ENCODE measurements at places on chromosomes 5 and 9. TPM values are rescaled to one million over a fixed set of nuclear protein-coding genes. Genes with fewer than 3 reads are reported as not detected.

The DIRAS2 gene
- total RNA-seq, result not detected

DNA sequence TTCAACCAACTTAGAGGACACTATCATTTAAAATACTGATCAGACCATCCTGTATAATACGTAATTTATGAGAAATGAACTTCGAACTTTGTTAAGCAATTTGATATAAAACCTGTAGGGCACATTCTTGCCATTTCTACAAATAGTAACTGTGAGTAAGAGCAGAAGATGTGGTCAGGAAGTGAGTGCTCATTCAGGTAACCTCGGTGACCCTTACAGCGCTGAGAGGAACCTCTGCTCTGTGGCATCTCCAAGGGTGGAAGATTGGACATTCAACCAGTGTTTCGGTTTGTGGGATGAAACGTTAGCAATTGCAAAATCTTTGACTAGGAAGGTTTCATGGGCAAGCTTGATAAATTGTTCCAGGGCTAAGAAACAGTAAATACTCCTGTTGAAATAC is 194.8 kb upstream of the IRX2 start:
- no peaks in the 10 kb centered on the region for H3K27me3 ChIP-seq
- H3K4me1 ChIP-seq, result no peaks in the 10 kb centered on the region
- no peak overlapping the region for H3K4me3 ChIP-seq
- no peak overlapping the region for H3K27ac ChIP-seq
- no peak for DNase-seq
- H3K36me3 ChIP-seq, result no peaks in the 10 kb centered on the region

- peaks cover 69% of the 10 kb centered on the region for H3K36me3 ChIP-seq
- DNase-seq, result no peak
- H3K27ac ChIP-seq, result no peak overlapping the region
- H3K4me3 ChIP-seq, result no peak overlapping the region
Observed at GRCh38 chr9:2041736-2042135, 26.6 kb downstream of the SMARCA2 start.

The PRSS3 gene
- not detected for total RNA-seq

The C9orf153 gene
- 0.66 TPM for total RNA-seq

DNA sequence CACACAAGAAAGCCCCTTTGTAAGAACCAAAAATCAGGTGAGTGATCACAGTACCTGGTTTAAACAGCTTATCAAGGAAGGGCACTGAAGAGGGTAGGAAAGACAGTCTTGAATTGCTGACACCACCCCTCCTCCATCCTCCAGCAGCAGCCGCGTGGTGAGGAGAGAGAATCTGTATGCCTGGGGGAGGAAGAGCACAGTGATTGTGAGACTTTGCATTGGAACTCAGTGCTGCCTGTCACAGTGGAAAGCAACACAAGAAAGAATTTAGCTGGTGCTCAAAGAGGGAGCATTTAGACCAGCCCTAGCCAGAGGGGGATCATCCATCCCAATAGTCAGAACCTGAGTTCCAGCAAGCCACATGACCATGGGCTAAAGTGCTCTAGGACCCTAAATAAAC is 11.6 kb upstream of the STX17 start:
- no peaks in the 10 kb centered on the region for H3K36me3 ChIP-seq
- H3K27me3 ChIP-seq, result peaks cover 2% of the 10 kb centered on the region
- H3K4me1 ChIP-seq, result no peaks in the 10 kb centered on the region
- DNase-seq, result no peak
- no peak overlapping the region for H3K4me3 ChIP-seq

The KLHL9 gene
- 11.9 TPM for total RNA-seq

DNA sequence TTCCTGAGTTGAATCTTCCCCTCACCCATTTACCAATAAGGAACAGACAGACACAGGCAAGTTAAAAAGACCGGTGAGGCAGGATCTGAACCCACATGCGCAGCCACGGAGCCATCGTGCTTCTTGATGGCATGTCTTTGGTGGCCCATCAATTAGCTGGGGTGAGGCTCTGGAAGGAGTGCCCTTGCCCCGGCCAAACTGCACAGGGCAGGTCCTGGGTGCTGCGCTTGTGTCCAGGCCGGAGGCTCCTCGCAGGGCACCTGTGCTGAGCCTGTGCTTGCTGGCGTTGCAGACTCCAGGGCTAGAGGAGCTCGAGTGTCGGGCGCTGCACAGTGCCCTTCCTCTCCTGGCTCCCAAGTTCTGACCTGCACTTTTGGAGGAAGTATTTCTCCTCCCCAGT is 66.4 kb downstream of the PSMB7 start:
- no peak overlapping the region for H3K27ac ChIP-seq
- H3K4me3 ChIP-seq, result no peak overlapping the region
- H3K27me3 ChIP-seq, result no peaks in the 10 kb centered on the region
- no peak for DNase-seq
- H3K36me3 ChIP-seq, result peaks cover 46% of the 10 kb centered on the region

The HAVCR2 gene
- 1.8 TPM for total RNA-seq

The FOXD4L5 gene
- total RNA-seq, result not detected

The RFESD gene
- total RNA-seq, result 1.3 TPM

DNA sequence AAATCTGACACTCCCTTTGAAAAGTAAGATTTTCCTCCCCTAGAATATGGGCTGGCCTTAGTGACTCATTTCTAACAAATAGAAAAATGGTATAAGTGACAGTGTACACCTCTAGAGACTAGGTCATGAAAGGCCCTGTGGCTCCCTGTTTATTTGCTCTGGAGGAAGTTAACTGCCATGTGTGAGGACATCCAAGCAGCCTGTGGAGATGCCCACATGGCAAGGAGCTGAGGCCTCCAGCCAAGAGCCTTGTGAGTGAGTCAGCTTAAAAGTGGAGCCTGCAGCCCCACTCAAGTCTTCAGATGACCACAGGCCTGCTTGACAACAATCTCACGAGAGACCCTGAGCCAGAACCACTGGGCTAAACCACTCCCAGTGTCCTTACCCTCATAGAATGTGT is 128.1 kb upstream of the LHFPL2 start:
- H3K27me3 ChIP-seq, result no peaks in the 10 kb centered on the region
- no peak for DNase-seq
- no peaks in the 10 kb centered on the region for H3K4me1 ChIP-seq
- no peak overlapping the region for H3K4me3 ChIP-seq

- H3K4me3 ChIP-seq, result no peak overlapping the region
- no peak overlapping the region for H3K27ac ChIP-seq
- H3K4me1 ChIP-seq, result no peaks in the 10 kb centered on the region
- no peaks in the 10 kb centered on the region for H3K36me3 ChIP-seq
- no peaks in the 10 kb centered on the region for H3K27me3 ChIP-seq
Observed at GRCh38 chr5:159514229-159514810, 184.0 kb upstream of the IL12B start.

All from CD4-positive, alpha-beta T cell (primary cell).